ENCODE measurements at places on chromosomes 1 and 21. TPM values are rescaled to one million over a fixed set of nuclear protein-coding genes. Genes with fewer than 3 reads are reported as not detected.

Gene NPHS2
- 384 TPM for polyA plus RNA-seq

Gene CYYR1
- polyA plus RNA-seq, result 59.1 TPM

Gene LYSMD1
- 17.0 TPM for polyA plus RNA-seq

Gene AGRN
- 287 TPM for polyA plus RNA-seq

Gene ERI3
- polyA plus RNA-seq, result 96.7 TPM

- DNase-seq, result peak; percentile 44
Observed at GRCh38 chr1:165073185-165074007, 283.1 kb downstream of the LMX1A start.

- no peak for DNase-seq
Observed at GRCh38 chr21:14737284-14737691, 191.2 kb upstream of the SAMSN1 start.

DNA sequence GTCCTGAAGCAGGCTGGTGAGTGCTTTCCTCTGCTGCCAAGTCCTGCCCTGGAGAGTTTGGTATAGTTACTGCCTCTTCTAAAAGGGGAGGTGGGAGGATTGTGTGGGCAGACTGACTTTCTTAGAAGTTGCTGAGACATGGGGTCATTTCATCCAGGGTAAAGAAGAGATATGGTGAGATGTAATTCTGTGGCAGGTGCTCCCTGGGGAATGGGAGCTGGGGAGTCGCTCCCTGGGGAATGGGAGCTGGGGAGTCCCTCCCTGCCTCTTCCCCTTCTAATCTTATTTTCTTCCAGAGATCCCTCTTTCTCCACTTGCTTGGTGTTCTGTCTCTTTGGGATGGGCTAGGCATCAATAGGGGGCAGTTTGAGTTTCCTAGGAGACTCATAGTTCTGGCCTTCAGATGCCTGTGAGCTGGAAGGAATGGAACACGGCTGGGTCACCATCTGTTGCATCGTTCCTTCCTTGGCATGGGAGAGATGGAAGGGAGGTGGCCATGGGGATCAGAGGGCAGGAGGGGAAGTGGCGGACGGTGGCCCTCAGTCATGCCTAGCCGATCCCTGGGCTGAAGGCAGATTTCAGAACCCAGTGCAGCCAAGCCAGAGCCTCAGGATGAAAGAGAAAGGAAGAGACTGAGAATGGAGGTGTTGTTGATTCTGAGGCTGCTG lies 59.0 kb downstream of the NFASC start:
- DNase-seq, result no peak

GRCh38 chr1:243748706-243749283 lies 101.2 kb downstream of the AKT3 start:
- DNase-seq, result peak; percentile 11

- DNase-seq, result no peak
Observed at GRCh38 chr1:64004451-64005025, 198.9 kb upstream of the UBE2U start.

Measured in left renal cortex interstitium (tissue), 4 donors.